NCI-H510A treated with DMSO at 0.1 percent for 48 hours (cell line): ENCODE measurements at places on chromosomes 5 and 9.

DNA sequence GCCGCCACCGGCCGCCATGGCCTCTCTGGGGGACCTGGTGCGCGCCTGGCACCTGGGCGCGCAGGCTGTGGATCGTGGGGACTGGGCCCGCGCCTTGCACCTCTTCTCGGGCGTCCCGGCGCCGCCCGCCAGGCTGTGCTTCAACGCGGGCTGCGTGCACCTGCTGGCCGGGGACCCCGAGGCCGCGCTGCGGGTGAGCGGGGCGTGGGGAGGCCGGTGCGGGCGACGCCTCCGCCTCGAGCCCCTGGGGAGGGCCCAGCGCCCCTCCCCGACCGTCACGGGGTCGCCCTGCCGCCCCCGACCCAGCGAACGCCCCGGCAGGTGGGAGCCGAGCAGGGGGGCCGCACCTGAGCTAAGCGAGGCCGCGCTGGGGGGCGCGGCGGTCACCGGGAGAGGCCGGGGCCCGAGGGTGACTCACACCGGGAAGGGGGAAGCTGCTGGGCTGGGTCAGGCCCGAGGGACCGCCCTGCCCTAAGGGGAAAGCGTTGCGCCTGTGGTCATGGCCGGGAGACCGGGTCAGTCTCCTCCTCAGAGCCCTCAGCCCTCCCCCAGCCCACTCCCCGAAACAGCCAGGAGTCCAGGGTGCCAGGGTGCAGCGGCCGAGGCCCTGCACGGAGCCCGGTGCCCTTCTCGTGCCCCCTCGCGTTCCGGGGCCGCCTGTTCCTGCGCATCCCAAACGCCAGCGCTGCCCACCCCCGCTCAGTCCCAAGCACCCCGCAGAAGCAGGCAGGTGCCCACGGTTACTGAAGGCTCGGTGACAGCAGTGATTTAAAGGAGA lies 510 bp downstream of the NOXA1 start:
- DNase-seq, result no peak

DNA sequence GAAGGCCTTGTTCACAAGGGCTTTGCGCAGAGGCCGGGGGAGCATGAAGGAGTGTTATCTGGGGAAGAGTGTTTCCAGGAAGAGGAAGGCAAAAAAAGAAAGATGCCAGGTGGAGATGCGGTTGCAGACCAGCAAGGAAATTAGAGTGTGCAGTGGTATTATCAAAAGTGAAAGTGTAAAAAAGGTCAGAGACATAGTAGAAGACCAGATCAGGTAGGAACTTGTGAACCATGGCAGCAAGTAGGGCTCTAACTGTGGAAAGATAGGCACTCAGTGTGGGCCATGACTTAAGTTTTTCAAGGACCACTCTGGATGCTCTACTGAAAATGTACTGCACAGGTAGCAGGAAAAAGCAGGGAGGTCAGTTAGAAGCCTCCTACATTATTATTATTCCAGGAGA lies 90.1 kb upstream of the SPOCK1 start:
- DNase-seq, result no peak

GRCh38 chr5:39257554-39257953 lies 38.2 kb upstream of the FYB1 start:
- DNase-seq, result no peak

GRCh38 chr9:111866976-111867375 lies 29.6 kb upstream of the UGCG start:
- no peak for DNase-seq

GRCh38 chr9:82938426-82939218 lies 124.3 kb downstream of the RASEF start:
- no peak for DNase-seq

DNA sequence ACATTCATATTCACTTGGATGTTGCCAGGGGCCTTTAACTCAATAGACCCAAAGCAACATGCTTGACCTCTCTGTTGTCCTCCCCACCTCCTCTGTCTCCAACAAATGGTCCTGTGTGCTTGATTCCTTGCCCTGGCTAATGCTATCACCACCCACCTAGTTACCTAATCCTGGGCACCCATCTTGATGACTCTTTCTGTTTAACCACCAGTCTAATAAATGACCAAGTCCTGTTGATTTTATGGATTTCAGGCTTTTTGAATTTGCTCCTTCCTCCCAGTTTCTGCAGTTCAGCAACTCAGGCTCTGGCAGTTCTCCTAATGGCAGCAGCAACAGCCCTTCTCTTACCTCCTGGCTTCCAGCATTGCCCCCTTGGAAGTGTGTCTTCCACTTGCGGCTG lies 246.3 kb upstream of the KLF4 start:
- DNase-seq, result no peak

GRCh38 chr5:113264046-113264445 lies 170.7 kb downstream of the TSSK1B start:
- no peak for DNase-seq

DNA sequence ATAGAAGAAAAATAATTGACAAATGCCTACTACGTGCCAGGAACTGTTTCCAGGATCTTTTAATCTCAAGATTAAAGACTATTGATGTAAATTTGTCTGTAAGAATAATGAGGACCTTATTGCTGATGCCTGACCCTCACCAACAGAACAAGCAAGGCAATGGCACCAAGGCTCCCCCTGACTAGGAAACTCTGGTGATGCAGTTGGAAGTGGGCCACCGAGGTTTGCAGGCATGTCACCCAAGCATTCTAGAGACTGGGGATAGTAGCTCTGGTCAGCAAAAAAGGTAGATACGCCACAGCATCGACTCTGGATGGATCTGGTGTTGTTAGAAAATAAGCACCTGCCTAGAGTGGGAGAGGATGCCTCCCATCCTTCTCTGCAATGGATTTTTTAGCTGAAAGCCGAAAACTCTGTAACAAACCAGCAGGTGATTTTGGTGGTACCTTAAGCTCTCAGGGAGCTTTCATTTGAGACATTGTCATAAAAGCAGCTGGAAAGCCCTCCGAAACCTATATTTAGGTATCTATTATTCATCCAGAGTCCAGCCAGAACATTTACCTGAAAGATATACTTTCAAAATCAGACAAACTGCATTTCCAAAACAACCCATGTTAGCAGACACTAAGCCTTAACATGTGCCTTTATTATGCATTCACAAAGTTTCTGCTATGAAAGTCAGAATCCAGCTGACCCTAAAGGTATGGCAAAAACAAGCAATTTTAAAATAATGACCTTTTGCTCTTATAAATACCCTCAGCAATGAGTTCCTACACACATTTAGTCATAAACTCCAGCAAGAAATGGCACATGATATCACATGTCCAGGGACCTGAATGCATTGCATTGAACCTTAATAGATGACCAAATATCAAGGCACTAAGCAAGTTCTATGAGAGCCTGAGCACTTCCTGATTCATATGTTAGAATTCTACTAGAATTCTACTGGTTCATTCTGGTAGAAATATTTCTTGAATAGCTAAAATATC lies 308.4 kb downstream of the PDE4D start:
- no peak for DNase-seq
